ENCODE measurements at places on chromosomes 16 and 17.

DNA sequence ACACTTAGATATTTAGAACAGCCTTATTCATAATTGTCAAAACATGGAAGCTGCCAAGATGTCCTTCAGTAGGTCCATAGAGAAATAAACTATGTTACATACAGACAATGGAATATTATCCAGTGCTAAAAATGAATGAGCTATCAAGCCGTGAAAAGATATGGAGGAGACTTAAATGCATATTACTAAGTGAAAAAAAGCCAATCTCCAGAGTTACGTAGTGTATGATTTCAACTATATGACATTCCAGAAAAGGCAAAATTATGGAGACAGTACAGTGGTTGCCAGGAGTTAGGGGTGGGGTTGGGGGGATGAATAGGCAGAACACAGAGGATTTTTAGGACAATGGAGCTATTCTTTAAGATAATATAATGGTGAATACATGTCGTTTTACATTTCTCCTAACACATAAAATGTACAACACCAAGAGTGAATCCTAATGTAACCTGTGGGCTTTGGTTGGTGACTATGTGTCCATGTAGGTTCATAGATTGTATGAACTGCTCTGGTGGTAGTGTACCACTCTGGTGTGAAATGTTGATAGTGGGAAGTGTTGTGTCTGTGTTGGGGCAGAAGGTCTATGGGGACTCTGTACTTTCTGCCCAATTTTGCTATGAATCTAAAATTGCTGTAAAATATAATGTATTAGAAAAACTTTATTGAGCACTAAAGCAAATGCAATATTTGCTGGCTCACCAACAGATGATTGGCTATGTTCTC, 122.6 kb downstream of the USP22 start:
- no peak for DNase-seq

DNA sequence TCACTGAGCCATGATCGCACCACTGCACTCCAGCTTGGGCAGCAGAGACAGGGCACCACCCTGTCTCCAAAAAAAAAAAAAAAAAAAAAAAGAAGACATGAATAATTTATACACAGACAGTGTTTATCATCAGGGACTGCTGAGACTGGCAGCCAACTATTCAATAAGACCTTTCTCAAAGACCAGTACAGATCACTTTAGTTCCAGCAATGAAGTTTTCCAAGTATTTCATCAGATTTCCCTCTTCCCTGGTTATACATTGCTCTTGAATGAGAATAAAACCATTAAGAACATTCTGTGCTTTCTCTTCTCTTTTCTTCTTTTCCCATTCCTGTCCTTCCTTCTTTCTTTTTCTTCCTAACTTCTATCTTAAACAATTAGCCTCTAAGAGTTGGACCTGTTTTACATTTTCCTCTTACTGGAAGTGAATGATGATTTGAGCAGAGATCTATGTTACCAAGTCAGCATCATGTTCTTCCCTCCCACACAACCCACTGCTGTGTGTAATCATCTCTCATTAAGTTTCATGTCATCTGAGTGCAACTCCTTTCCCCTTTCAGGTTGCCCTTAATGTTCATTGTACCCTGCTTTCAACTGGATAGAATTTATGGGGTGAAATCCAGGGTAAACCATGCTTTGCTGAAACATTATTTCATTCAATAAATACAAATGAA, 35.9 kb upstream of the SMIM36 start:
- DNase-seq, result no peak

- DNase-seq, result no peak
Measured at GRCh38 chr17:2259769-2260536, 43.6 kb downstream of the SMG6 start.

DNA sequence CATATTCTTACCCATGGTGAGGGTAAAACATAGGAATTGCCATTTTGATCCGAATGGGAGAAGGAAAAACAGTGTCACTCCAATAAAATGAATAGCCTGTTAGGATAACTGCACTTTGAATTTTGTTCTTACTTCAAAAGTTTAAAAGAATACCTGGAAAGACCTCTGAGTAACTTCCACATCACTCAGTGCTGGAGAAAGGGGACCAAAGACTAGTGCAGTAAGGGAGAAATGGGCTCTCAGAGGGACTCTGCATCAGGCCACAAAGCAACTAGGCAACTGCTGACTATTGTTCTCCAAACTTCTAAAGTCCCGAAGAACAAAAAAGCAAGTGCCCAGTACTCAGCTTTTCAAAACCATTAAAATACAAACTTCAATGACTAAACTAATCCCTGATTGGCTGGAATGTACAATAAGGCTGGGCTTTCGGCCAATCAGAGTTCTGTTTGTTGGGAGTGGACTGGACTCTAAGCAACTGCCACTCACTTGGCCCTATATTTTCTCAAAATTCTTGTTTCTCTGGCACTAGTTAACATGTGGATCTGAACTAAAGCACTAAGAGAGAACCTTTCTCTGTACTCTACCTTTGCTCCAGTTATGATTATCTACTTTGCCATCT, 6.2 kb downstream of the DNAJC7 start:
- no peak for DNase-seq

GRCh38 chr17:13337864-13338371, 263.8 kb downstream of the HS3ST3A1 start:
- no peak for DNase-seq

GRCh38 chr17:4547118-4547906, 7.9 kb downstream of the MYBBP1A start:
- DNase-seq, result no peak

GRCh38 chr17:35795007-35795870, at the start of gene MMP28:
TSS of gene MMP28 (minus strand) at chr17:35795641. CDS start at chr17:35795377, 264 bp downstream.
- DNase-seq, result no peak

GRCh38 chr17:45291171-45291805, 25.5 kb downstream of the MAP3K14 start:
- no peak for DNase-seq

DNA sequence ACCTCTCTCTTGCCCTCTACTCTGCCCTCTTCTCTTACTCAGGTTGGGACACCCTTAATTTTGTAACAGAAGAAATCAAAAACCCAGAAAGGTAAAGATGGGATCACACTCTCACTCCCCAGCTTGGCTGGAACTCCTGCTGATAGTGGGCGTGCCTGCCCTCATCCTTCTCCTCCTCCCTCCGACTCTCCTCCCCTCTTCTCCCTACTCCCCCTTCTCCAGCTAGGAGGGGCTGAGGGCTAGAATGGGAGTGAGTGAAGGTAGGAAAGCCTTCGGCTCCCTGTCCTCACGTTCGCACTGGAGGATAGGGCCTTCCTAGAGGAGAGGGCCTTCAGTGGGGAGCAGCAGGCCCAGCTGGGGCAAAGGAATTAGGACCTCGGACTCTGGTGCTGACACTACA, 20.3 kb downstream of the SLC7A6OS start:
- no peak for DNase-seq

DNA sequence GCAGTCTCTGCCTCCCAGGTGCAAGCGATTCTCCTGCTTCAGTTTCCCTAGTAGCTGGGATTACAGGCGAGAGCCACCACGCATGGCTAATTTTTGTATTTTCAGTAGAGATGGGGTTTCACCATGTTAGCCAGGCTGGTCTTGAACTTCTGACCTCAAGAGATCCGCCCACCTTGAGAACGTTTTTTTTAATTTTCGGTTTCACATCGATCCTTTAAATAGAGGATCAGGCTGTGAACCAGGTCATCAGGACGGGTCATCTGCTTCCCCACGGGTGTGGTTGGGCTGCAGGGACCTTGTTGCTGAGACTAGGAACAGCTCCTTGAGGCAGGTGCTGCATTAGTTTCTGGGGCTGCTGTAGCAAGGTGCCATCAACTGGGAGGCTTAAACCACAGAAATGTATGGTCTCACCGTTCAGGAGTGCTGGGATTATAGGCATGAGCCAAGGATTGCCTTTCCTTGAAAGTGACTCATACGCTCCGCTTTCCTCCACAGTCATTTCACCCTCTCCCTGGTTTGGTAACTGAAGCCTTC, 7.9 kb upstream of the NAGPA start:
- no peak for DNase-seq

DNA sequence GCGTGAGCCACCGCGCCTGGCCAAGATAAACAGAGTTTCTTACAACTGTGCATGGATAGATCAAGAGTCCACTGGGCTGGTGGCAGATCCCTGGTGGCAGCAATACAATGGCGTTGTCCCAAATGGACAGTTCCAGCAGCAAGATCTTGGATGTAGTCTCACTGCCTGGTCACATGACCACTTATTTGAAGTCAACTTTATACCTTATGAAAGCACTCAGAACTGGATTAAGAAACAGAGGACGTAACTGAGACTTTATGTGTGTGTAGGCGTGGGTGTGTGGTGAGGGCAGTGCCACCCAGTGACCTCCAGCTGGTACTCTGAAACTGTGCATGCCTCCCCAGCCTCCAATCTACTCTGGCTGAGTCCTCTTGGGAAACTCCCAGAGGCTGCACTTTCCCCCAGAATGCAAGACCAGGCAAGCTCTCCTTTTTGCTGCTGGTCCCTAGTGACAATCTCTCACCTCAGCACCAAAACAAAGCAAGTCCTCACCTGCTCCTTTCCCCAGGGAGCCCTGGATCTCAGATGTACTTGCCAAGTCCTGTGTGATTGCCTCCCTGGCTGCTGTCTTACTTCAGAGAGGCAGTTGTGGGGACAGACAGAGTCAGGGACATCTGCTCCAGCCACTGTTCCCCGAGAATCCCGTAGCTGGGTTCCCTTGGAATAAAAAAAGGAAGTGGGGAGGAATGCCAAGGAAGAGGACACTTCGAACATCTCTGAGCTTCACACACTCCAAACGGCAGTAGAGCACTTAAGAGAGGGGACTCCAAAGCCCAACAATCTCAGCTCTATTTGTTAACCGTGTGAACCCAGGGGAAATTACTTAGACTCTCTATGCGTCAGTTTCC, 11.7 kb upstream of the ST6GALNAC2 start:
- no peak for DNase-seq

- DNase-seq, result no peak
Measured at GRCh38 chr17:55303701-55304145, 39.0 kb downstream of the HLF start.

GRCh38 chr16:1375741-1376410, 24.1 kb downstream of the GNPTG start:
- no peak for DNase-seq

- no peak for DNase-seq
Measured at GRCh38 chr16:4123616-4124300, 7.5 kb upstream of the ADCY9 start.

DNA sequence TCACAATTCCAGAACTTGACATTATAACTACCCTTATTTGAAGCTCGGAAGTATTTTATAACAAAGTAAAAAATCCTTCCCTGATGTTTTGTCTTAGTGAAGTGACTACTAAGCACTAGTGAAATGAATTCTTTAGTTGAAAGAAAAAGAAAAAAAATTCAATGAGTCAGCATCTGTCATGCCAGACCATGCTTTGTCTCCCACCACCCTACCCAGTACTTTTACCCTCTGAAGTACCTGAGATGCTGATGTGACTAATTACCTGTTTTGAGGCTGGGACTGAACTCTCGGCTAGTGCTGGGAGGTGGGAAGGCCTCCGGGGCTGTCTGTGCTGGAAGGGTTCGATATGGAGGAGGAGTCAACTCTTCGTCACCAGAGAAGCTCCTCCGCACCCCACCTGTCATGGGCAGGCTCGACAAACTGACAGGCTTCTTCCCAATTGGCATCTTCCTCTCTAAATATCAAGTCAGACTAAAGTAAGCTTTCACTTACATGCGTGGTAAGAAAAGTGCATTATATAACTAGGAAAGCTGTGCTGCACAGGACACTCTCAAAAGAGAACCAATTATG, 19.6 kb downstream of the NME2 start:
- DNase-seq, result no peak

GRCh38 chr16:86029131-86029741, 130.3 kb downstream of the IRF8 start:
- no peak for DNase-seq

Measured in stimulated activated CD8-positive, alpha-beta memory T cell treated with anti-CD3 and anti-CD28 coated beads, Interleukin-7, amount 100 ng/mL, for 1 hour (primary cell).